ENCODE measurements at places on chromosomes 3 and 15.

GRCh38 chr15:65344914-65345275 lies 32.9 kb downstream of the IGDCC3 start:
- no peak overlapping the region for H3K4me3 ChIP-seq
- H3K4me1 ChIP-seq = no peaks in the 10 kb centered on the region
- H3K27ac ChIP-seq = no peak overlapping the region
- no peak for DNase-seq
- no peaks in the 10 kb centered on the region for H3K27me3 ChIP-seq

- H3K27ac ChIP-seq = no peak overlapping the region
- H3K4me1 ChIP-seq = no peaks in the 10 kb centered on the region
- no peaks in the 10 kb centered on the region for H3K36me3 ChIP-seq
- H3K27me3 ChIP-seq = no peaks in the 10 kb centered on the region
- H3K4me3 ChIP-seq = no peak overlapping the region
These were observed 92.9 kb downstream of the RAB11A start for GRCh38 chr15:65962187-65962586.

DNA sequence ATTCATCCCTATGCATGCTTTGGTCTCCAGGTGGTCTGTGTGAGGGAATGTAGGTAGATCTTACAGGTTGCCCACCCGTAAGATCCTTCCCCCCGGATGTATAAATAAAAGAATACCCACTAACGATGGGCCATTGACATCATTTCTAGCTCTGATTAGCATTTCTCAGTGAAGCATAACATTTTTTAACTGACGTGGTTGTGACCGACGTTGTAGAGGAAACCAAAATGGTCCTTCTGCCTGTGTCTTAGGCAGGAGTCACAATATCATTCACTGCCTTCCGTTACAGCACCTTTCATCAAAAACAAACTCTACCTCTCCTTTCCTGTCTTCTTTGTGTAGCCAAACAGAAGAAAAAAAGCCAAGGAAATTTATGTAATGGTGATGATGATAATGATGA lies 27.3 kb upstream of the UMPS start:
- no peak overlapping the region for H3K27ac ChIP-seq
- H3K27me3 ChIP-seq = peaks cover 32% of the 10 kb centered on the region
- no peak overlapping the region for H3K4me3 ChIP-seq
- no peaks in the 10 kb centered on the region for H3K36me3 ChIP-seq
- no peaks in the 10 kb centered on the region for H3K4me1 ChIP-seq

DNA sequence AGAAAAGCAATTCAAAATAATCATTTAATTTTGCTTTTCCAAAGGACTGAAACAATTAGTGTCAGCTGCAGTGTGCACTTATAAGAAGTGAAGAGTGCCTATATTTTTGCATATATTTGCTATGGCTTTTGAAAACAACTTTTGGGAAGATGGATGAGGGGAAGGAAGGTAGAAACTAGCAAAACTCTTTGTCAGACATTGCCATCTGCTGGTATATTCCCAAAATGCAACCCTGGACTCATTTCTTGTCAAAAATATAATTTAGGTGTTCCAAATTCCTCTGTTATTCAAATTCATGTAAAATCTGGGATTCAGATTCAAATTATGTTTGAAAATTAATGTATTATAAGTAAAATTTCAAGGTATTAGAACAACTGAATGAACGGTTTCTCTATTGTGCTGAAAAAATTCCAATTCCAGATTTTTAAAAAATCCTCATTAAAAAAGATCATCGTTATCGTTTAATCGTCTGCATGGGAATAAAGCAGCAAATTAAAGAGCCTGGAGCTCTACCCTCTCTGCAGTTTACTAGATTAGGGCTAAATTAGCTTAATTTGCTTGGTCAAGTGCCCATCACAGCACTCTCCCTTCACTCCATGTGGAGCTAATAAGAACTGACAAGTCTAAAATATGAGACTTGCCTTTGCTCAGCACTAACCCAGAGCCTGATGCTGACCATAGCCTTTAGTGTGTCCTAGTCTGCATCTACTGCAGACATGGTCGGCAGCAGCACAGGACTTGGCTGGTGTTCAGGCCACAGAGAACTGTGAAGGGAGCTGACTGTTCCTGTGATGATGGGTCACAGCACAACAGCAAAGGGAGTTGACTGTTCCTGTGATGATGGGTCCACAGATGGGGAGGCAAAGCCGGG lies 67.9 kb upstream of the MITF start:
- H3K27me3 ChIP-seq = no peaks in the 10 kb centered on the region
- no peak overlapping the region for H3K4me3 ChIP-seq
- H3K27ac ChIP-seq = no peak overlapping the region
- H3K36me3 ChIP-seq = no peaks in the 10 kb centered on the region

GRCh38 chr3:10187944-10188343 lies 23.2 kb downstream of the IRAK2 start:
- H3K36me3 ChIP-seq = peaks cover 2% of the 10 kb centered on the region
- H3K27ac ChIP-seq = peak overlapping the region; percentile 54
- H3K27me3 ChIP-seq = no peaks in the 10 kb centered on the region
- H3K4me1 ChIP-seq = peaks cover 51% of the 10 kb centered on the region
- H3K4me3 ChIP-seq = no peak overlapping the region

DNA sequence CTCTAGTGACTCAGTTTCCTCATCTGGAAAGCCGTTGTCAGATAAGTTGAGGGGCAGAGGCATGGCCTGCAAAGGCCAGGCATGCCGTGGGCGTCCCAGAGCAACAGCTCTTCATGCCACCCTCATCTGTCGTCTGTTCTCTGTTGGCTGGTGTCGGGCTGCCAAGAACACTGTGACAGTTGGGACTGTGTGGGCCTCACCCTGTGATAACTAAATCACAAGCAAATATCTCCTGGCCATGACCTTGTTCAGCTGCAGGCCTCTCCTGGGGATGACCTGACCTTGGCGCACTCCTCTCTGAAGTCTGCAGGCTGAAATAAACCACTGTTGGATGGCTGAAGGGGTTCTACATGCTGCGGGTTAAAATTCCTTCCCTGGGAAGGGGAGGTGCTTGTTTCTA lies 145.9 kb downstream of the SHQ1 start:
- no peaks in the 10 kb centered on the region for H3K36me3 ChIP-seq
- no peak overlapping the region for H3K27ac ChIP-seq
- no peak for DNase-seq
- no peak overlapping the region for H3K4me3 ChIP-seq

GRCh38 chr3:72307438-72308115 lies 522.6 kb upstream of the PROK2 start:
- no peaks in the 10 kb centered on the region for H3K36me3 ChIP-seq
- H3K4me1 ChIP-seq = no peaks in the 10 kb centered on the region
- H3K27me3 ChIP-seq = no peaks in the 10 kb centered on the region
- H3K4me3 ChIP-seq = no peak overlapping the region

DNA sequence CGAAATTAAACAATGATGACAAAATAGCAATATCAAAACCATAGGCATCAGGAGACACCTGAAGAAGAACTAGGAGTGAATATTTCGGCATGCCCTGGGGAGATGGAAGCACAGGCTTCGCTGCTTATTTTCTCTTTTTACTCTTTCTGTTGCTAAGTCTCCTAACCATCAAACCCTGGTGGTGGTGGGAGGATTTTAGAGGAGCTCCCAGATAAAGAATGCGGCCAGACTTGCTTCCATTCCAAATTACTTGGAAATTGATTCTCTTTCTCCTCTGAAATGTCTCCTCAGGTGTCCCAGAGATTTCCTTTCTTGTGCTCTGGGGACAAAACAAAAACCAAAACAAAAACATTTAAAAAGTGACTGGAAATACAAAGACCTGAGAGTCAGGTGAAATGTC lies 243.0 kb downstream of the KBTBD8 start:
- peaks cover 2% of the 10 kb centered on the region for H3K27me3 ChIP-seq
- DNase-seq = no peak
- no peaks in the 10 kb centered on the region for H3K36me3 ChIP-seq
- no peak overlapping the region for H3K4me3 ChIP-seq
- H3K4me1 ChIP-seq = no peaks in the 10 kb centered on the region

GRCh38 chr3:73433687-73434086 lies 191.1 kb downstream of the PDZRN3 start:
- H3K4me3 ChIP-seq = no peak overlapping the region
- H3K4me1 ChIP-seq = no peaks in the 10 kb centered on the region
- no peaks in the 10 kb centered on the region for H3K27me3 ChIP-seq
- DNase-seq = no peak

DNA sequence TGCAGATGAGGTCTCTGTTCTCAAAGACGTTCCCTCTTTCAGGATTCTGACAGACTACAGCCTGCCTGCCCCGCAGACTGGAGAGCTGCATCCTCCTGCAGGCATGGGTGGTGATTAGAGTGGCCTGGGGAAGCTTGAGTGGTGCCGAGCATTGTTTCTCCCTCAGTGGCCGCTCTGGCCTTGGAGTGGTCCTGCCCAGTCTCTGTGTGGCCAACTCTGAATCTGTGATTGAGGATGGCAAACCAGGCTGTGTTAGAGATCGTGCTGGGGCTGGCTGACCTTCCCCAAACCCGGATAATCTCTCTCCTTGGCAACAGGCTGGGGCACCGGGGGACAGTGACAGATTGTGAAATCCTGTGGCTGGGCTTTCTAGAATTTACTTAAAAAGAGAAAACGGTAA lies 11.0 kb upstream of the ADCY5 start:
- peaks cover 27% of the 10 kb centered on the region for H3K27me3 ChIP-seq
- no peaks in the 10 kb centered on the region for H3K36me3 ChIP-seq
- H3K4me1 ChIP-seq = no peaks in the 10 kb centered on the region
- H3K4me3 ChIP-seq = no peak overlapping the region
- no peak overlapping the region for H3K27ac ChIP-seq

DNA sequence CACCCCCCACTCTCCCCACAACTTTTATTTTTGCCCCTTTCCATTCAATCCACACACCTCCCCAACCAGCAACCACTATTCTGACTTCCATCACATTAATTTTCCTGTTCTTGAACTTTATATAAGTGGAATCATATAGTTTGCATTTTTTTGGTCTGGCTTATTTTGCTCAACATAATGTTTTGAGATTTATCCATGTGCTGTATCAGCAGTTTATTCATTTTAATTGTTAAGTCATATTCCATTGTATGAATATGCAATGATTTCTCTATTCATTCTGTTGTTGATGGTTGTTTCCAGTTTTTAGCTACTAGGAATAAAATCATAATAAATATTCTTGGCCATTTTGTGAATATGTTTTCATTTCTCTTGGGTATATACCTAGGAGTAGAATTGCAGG lies 5.8 kb upstream of the SCAMP5 start:
- no peak overlapping the region for H3K27ac ChIP-seq
- no peak for DNase-seq
- no peak overlapping the region for H3K4me3 ChIP-seq
- peaks cover 5% of the 10 kb centered on the region for H3K27me3 ChIP-seq
- H3K36me3 ChIP-seq = no peaks in the 10 kb centered on the region

DNA sequence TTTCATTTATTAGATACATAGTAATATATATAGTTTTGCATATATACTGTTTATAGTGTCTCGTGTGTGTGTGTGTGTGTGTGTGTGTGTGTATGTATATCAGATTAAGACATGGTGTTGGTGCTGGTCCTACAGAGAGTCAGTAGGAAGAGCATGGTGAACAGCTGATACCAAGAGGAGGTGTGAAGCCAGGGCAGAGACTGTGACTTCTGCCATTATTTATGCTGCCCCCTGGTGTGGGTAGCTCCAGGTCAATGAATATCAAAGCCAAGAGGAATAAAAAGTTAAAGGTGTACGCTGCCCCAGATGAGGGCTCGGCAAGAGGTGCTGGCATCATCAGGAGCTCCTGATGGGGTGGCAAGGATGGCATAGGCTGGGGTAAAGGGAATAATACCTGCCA lies 299.5 kb upstream of the RASGRP1 start:
- no peak overlapping the region for H3K4me3 ChIP-seq
- H3K27ac ChIP-seq = no peak overlapping the region
- H3K4me1 ChIP-seq = no peaks in the 10 kb centered on the region
- no peaks in the 10 kb centered on the region for H3K36me3 ChIP-seq

DNA sequence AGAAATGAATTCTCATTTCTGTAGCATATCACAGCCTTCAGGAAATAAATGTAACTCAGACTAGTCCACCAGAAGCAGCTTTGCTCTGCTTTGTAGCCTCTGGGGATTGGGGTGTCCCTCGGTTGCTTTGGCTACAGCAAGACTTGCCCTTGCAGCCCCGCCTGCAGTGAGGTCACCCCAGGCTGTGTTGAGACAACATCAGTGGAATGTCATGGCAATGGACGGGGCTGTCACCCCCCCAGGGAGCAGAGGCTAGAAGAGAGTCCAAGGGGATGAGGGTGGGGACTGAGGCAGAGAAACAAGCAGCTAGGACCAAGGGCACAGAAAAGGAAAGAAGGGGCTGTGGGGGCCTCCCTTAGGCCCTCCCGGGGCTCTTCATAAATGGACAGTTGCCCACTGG lies 854 bp downstream of the CLEC3B start:
- no peak for DNase-seq
- H3K4me1 ChIP-seq = no peaks in the 10 kb centered on the region
- no peaks in the 10 kb centered on the region for H3K27me3 ChIP-seq
- H3K27ac ChIP-seq = no peak overlapping the region

DNA sequence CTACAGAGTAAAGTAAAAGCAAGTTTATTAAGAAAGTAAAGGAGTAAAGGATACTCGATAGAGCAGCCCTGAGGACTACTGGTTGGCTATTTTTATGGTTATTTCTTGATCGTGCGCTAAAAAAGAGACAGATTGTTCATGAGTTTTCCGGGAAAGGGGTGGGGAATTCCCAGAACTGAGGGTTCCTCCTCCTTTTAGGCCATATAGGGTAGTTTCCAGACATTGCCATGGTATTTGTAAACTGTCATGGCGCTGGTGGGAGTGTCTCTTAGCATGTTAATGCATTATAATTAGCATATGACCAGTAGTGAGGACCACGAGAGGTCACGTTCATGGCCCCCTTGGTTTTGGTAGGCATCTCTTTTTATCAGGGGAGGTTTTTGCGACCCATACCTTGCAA lies 213.1 kb downstream of the OSBPL10 start:
- DNase-seq = no peak
- H3K27ac ChIP-seq = no peak overlapping the region
- no peaks in the 10 kb centered on the region for H3K4me1 ChIP-seq
- no peaks in the 10 kb centered on the region for H3K27me3 ChIP-seq
- no peak overlapping the region for H3K4me3 ChIP-seq
- no peaks in the 10 kb centered on the region for H3K36me3 ChIP-seq

- no peak for DNase-seq
- no peak overlapping the region for H3K4me3 ChIP-seq
- H3K27me3 ChIP-seq = peaks cover 7% of the 10 kb centered on the region
- no peaks in the 10 kb centered on the region for H3K36me3 ChIP-seq
These were observed 92.7 kb upstream of the GOLGA8J start for GRCh38 chr15:29990035-29990434.

GRCh38 chr3:105359098-105359762 lies 7.5 kb upstream of the ALCAM start:
- H3K36me3 ChIP-seq = no peaks in the 10 kb centered on the region
- no peaks in the 10 kb centered on the region for H3K27me3 ChIP-seq
- H3K4me1 ChIP-seq = no peaks in the 10 kb centered on the region
- H3K27ac ChIP-seq = no peak overlapping the region
- H3K4me3 ChIP-seq = no peak overlapping the region
- no peak for DNase-seq

All from Panc1 (cell line).